Aorta (tissue), 5 donors: ENCODE measurements at places on chromosomes 6 and 20.

DNA sequence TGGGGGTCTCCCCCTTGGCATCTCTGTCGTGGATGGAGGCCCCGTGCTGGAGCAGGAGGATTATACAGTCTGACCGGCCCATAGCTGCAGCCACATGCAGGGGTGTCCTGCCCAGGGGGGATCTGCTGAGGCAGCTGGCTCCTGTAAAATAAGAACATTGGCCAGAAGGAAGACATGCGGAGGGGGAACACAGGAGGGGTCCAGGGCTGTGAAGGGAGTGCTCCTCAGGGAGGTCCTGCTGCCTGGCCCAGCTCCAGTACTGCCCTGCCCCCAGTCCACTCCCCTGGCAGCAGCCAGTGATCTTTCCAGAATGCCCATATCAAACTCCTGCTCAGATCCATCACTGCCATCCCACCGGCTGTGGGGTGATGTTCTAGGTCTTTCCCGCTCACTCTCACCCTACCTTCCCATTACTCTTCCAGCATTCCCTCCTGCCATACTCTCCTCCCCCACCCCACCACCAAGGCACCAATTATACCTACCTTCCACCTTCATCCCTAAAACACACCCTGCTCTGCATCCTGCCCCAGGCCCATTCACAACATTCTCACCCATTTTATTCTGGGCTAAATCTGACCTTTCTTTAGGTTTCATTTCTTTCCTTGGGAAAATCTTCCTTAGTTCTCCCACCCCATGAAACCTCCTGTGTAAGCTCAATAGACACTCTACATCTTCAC, 9.7 kb downstream of the ANKRD60 start:
- DNase-seq = peak; percentile 65

DNA sequence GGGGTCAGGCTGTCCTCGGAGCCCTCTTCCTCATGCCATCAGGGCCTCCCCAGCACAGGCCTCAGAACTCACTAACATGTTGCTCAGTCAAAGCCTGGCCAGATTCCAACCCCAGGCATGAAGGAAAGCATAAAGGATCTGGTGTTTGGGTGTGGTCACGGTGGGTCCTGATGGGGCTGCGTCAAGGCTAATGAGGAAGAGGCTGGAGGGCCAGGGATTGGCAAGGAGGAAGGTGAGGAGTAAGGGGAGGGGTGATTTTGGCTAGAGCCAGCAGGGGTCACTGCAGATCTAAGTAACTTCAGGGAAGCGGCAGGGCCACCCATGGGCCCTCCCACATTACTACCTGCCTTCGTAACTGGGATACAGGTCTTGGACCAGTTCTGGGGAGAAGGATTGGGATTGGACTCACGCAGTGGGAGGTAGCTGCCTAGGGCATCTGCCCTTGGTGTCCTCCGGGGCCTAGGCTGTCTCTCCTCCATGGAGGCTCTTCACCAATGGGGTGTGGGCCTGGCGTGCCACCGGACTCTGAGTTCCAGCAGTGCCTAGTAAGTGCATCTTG, 36.2 kb upstream of the MRPS18A start:
- DNase-seq = peak; percentile 70

- no peak for DNase-seq
These were observed 1.4 kb downstream of the RPRD1B start for GRCh38 chr20:38034961-38035360.

- DNase-seq = no peak
These were observed 114.7 kb upstream of the BACH2 start for GRCh38 chr6:90411292-90411781.

- DNase-seq = no peak
These were observed 131.3 kb downstream of the MTFR2 start for GRCh38 chr6:136118787-136119186.
